Activated naive CD4-positive, alpha-beta T cell treated with anti-CD3 and anti-CD28 coated beads for 36 hours (primary cell): ENCODE measurements at places on chromosomes 7 and 10.

GRCh38 chr7:90530263-90530662 is 60.8 kb downstream of the PTTG1IP2 start:
- DNase-seq = no peak

GRCh38 chr7:50356212-50356944 is 51.9 kb downstream of the IKZF1 start:
- DNase-seq = no peak

DNA sequence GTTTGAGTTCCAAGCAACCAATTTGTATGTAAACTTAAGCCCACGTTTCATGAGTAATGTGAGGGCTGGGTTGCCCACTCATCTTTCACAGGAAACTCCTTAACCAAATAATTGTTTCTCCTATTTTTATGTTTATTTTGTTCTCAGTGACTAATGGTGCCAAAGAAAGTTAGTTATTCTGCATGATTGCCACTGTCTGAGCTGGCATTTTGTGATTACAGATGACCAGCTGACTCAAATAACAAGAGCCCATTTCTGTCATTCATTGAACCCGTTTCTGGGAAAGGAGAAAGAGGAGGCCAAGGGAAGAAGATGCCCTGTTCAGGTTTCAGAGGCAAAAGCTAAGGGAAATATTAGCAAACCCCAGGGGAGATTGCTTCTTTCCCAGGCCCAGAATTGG is 186.9 kb upstream of the MYO3A start:
- no peak for DNase-seq

GRCh38 chr10:24690961-24691512 is 32.6 kb downstream of the ARHGAP21 start:
- no peak for DNase-seq

GRCh38 chr7:112385516-112385915 is 64.7 kb upstream of the IFRD1 start:
- DNase-seq = no peak

DNA sequence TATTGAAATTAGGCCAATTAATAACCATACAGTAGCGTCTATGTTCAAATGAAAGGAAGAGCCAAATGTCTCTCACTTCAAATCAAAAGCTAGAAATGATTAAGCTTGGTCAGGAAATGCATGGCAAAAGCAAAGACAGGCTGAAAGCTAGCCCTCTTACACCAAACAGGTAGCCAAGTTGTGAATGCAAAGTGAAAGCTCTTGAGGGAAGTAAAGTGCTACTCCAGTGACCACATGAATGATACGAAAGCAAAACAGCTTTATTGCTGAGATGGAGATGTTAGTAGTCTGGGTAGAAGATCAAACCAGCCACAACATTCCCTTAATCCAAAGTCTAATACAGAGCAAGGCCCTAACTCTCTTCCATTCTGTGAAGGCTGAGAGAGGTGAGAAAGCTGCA is 123.8 kb downstream of the TEX36 start:
- no peak for DNase-seq

DNA sequence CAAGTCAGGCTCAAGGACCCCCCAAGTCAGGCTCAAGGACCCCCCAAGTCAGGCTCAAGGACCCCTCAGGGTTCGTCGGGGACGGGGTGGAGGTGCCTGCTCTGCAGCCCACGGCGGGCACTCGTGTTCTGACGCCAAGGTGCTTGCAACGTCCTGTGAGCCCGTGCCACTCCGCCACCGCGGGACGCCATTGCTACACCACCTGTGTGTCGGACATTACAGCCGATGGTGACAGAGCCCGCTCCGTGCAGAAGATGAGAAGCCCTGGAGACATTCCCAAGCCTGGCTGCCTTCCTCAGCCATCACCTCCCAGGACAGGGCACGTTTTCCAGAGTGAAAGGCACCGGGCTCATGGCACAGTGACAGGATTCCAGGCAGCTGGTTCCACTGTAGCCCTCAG is 97.7 kb upstream of the DNAAF5 start:
- DNase-seq = no peak

- DNase-seq = no peak
These were observed 10.6 kb downstream of the CALHM2 start for GRCh38 chr10:103441611-103442010.

GRCh38 chr7:36712015-36712414 is 12.3 kb downstream of the AOAH start:
- DNase-seq = no peak

DNA sequence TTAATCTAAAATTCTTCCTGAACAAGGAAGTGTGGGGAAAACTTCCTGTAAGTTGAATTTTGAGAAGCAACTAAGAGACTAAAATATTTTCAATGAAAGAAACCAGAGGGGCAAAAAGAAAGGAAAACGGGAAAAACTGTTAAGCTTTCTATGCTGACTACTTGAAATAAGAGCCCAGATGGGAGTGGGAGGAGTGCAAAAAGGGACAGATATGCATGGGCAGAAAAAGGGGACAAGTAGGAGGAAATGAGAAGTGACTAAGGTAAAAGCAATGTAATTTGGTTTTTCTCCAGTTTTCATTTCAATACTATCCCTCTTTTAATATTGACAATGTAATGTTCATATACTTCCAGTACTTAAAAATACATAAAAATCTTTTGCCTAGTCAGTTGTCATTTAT is 11.1 kb downstream of the OGA start:
- DNase-seq = no peak

- DNase-seq = no peak
These were observed 82.0 kb upstream of the SLF2 start for GRCh38 chr10:100830728-100831111.

GRCh38 chr10:63554657-63555056 is 33.5 kb downstream of the REEP3 start:
- no peak for DNase-seq

GRCh38 chr10:43842072-43842471 is 193.4 kb upstream of the ZNF32 start:
- DNase-seq = no peak

DNA sequence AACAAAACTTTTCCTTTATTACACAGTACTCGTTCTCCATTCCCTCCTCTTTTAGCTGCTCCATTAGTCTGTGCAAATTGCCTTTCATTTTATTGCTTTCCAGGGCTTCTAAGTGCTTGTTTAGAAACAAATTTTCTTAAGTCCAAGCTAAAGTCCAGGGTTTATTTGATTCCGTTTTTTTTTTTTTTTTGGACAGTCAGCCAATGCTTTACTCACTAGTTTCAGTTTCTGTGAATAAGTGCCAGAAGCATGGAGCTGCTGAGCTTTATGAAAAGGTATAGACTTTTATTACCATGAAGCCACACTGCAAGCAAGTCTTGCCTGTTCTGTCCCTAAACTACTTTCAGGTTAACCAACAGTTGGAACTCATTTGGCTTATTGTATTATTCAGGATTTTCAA is 455.0 kb downstream of the GFRA1 start:
- no peak for DNase-seq

DNA sequence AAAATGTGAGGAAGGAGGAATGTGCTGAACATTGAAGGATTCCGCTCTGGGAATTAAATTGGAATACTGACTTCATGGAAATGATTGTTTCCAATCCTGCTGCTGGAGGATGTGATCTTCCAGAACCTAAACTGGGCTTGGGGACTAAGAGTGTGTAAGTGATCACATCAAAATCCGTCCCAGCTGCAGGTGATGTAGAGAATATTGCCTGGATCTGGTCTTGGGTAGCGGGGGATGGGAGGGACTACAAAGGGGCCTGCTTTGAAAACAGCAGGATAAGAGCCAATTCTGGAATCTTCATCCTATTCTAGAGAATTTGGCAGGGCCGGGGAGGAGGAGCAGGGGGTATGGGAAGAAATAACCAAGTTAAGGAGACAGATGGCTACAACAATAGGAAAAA is 552.2 kb upstream of the FZD8 start:
- DNase-seq = no peak

DNA sequence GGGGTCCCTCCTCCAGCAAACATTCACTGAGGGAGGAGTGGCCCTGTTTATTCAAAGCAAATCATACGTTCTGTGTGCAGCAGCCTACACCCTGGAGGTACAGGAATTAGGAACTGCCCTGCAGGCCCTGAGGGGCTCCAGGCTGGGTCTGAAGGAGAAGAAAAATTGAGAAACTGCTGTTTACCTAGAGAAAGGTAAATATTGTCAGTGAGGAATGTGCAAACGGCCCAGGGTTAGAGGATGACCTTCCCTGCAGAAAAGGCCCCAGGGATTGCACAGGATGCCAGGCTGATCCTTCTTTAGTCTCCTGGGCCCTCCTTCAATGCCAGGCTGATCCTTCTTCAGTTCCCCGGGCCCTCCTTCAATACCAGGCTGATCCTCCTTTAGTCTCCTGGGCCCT is 5.7 kb downstream of the CALML5 start:
- no peak for DNase-seq

DNA sequence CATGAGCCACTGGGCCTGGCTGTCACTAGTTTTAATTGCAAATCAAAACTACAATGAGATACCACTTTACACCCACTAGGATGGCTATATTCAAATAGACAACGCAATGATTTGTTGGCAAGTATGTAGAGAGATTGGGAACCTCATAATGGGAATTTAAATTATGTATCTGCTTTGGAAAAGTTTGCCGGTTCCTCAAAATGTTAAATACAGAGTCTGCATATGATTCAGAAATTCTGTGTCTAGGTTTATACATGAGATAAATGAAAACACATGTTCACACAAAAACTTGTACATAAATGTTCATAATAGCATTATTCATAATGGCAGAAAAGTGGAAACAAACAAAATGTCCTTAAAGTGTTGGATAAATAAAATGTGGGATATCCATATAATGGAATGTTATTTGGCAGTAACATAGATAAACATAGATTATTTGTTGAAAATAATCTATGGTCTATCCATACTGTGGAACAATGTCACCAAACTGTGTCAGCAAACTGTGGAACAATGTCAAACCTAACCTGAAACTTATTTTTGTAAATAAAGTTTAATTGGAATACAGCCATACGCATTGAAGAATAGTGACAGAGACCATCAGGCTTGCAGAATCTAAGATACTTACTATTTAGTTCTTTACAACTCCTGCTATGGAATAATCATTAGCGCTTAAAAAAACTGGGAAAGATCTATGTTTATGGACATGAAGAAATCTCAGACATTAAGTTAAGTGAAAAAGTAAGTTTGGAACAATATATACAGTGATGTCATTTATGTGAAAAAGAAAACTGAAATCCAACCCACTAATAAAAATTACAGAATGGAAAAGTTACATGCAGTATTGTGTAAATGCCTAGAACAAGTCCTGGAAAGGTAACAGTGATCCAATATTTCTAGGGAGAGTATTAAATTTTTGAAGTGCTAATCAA is 70.9 kb downstream of the CCDC7 start:
- DNase-seq = no peak

GRCh38 chr7:33261585-33261984 is 132.2 kb downstream of the BBS9 start:
- DNase-seq = peak; percentile 6

- DNase-seq = no peak
These were observed 19.3 kb downstream of the TCAF1 start for GRCh38 chr7:143882604-143883078.

GRCh38 chr7:78224923-78225322 is 426.4 kb downstream of the PHTF2 start:
- no peak for DNase-seq

- DNase-seq = no peak
These were observed 1028.5 kb upstream of the PHF14 start for GRCh38 chr7:9945131-9945530.

- DNase-seq = peak; percentile 29
These were observed 62.2 kb downstream of the LANCL2 start for GRCh38 chr7:55427342-55427741.

DNA sequence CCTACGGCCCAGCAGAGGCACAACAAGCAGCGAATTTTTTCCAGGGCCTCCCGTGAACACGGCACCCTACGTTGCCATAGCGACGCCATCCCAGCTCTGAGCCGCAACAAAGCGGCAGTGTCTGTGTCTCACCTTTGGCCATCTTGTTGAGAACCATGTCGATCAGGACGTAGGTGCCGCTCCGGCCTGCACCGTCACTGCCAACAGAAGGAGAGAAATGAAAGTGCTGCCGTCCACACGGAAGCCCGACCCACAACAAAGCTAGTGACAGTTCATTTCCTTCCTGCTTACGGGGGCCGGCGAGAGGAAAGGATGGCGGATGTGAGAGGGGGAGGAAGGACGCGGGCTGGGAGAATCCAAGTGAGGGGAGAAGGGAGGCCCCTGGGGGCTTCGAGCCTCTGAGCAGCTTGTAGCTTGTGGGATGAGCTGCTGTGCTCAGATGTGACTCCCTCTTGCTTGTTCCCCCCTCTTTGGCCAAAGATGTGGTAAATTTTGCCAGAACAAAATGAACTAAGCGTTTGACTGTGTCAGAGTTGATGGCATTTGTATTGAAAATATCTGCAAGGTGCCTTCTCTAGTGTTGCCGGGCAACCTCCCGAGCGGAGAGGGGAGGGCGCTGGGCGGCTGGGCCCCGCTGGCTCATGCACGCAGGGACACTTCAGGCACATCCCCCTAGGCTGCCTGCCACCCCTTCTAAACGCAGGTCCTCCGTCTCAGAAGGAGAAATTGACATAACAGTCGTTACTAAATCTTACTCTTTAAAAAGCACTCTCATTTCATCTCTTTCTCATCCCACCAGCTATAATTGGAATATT is 232.2 kb downstream of the DNAJB6 start:
- DNase-seq = peak; percentile 76

DNA sequence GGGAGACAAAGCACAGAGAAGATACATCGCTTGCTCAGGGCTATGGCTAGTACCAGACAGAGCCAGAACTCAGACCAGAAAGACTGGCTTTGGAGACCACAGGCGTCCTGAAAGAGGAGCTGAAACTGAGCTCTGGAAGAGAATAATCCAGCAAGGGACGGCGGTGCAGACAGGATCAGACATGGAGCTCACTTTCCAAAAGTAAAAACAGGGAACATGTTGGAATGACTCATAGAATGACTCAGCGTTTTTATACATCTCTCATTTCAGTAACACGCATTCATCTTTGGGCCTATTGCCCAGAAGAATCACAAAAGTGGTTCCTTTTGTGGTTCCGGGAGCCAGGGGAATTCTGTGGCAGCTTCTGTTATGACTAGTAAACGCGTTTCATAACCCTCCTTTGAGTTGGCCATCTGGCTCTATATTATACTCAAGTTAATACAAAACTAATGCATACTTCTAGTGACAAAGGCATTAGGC is 37.2 kb downstream of the PLEKHS1 start:
- DNase-seq = peak; percentile 13

GRCh38 chr10:93071674-93072224 is 1.9 kb upstream of the CYP26A1 start:
- no peak for DNase-seq

DNA sequence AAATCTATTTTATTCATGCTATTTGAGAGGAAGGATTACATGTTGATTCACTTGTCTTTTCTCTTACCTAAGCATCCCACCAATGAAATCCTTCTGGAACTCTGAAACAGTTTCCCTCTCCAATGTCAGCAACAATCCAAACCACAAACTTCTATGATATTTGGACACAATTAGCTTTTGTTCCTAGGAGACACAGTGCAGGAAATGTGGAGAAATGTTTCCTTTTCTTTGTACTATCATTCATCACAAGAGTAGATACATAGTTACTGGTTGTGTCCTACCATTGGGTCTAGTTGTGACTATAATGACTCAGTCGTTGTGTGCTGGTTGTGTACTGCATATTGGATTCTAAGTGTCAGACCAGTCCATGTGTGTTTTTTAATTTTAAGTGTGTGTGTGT is 156.8 kb upstream of the MAGI2 start:
- no peak for DNase-seq
